Bronchial epithelial cell (primary cell): ENCODE measurements at places on chromosomes 16 and 17.

DNA sequence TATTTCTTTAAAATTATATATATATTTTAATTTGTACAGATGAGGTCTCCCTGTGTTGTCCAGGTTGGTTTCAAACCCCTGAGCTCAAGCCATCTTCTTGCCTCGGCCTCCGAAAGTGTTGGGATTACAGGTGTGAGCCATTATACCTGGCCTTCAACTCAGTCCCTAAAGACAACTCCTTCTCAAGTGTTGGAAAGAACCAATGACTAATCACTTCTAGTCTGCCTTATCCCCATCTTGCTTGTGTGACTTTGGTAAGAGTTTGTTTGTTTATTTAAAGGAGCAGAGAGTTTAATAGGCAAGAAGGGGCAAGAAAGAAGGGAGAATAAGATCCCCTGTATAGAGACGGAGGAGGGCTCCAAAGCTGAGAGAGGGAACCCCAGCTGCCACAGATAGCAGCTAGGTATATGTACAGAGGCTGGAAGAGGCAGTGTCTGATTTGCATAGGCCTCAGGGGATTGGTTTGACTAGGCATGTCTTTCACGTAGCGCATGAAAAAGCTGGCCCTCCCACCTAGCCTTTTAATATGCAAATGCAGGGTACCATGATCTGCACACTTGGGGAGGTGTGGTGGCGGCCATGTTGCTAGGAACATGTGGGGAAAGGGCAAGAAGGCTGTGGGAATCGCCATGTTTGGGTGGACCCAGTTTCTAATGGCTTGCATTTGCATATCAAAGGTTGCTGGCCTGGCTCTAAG lies 21.5 kb downstream of the ABCC1 start:
- DNase-seq, result peak; percentile 32

DNA sequence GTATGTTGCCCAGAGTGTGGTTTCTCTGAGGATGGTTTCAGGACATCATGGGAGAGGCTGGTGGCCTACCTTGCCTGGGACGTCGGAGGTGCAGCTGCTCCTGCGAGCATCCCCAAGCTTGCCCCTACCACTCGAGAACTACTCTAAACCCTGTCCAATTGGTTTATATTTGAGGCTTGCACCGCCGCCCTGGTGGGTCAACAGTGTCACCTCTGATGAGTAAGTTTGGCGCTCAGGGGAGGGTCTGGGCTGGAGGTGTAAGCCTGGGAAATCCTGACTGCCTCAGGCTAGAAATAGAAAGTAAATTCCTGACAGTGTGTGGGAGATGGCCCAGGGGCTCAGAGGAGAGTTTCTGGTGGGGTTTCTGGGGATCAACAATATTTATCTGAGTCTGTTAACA lies 48.2 kb downstream of the CCDC42 start:
- no peak for DNase-seq

- no peak for DNase-seq
These were observed 12.0 kb upstream of the STAT3 start for GRCh38 chr17:42399948-42400843.

GRCh38 chr16:7746941-7747340 lies 414.3 kb downstream of the RBFOX1 start:
- no peak for DNase-seq

DNA sequence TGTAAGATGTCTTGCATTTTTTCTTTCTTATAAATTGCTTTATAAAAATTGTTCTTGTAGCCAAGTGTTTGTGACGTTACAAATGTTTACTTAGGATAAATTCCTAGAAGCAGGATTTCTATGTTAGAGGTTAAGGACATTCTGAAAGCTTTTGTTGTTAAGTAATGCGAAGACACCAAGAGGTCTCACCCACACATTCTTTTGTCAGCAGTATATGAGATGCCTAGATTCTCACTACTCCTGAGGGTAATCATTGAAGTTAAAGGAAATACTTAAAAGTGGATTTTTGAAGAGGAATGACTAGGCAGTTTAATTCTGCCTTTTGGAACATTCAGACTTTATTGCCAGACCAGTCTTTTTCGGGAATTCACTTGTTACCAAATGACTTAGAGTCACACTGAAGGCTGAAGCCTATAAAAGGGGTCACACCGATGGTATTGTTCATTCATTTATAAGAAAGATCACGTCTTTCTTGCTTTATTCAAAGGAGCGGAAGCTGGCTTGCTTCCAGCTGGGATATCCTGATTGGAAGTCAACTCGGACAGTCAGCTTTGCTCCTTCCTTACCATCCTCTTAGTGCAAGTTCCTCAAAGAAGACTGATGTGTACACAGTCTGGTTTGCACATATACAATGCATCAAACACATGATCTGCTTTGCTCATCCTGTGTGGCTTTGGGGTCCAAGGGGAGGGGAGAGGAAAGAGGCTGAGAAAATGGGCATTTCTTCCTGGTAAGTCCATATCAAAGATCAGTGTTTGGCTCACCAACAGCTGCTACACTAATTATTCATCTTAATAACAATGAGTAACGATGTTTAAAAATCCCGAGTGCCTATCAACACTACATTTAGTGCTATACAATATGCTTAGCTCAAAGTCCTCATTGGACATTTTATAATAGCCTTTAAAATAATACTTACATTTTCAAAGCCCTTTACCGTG lies 160.0 kb downstream of the MAP2K6 start:
- no peak for DNase-seq

DNA sequence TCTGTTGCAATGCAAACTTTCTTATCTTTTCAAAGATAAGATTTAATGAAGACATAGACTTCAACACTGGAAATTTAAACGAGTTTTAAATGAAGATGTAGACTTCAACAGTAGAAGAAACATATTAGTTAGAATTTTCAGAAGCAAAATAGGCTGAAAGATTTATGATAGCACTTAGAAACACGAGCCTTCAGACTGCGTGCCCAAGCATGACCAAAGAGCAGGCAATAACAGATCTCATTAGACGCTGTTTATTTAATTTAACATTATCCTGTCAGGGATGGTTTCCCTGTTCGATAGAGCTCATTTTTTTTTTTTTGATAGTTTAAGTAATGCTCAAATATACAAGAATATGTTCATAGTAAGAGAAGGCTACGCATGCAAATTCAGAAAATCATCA lies 604.7 kb upstream of the SOX9 start:
- DNase-seq, result peak; percentile 56

GRCh38 chr16:56401482-56401881 lies 23.9 kb downstream of the AMFR start:
- no peak for DNase-seq

DNA sequence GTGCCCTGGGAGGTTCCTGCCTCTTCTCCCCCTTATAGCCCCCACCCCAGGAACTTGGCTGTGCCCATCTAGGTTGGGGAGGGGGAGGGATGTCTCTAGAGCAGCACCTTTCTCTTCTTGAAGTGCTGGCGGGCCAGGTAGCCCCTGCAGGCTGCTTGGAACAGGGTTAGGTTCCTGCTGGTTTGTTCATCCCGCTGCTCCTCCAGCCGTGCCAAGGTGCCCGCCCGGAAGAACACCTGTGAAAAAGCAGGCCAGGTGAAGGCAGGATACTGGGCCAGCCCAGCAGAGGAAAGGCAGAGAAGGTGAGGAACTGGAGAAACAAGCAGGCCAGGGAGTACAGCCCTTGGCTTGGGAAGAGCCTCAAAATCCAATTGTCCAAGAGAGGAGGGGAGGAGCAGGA lies 56.6 kb downstream of the PIPOX start:
- no peak for DNase-seq

- DNase-seq, result no peak
These were observed 17.8 kb downstream of the GJD3 start for GRCh38 chr17:40346765-40347158.

GRCh38 chr17:71237903-71238538 lies 882.8 kb upstream of the SOX9 start:
- DNase-seq, result peak; percentile 62

DNA sequence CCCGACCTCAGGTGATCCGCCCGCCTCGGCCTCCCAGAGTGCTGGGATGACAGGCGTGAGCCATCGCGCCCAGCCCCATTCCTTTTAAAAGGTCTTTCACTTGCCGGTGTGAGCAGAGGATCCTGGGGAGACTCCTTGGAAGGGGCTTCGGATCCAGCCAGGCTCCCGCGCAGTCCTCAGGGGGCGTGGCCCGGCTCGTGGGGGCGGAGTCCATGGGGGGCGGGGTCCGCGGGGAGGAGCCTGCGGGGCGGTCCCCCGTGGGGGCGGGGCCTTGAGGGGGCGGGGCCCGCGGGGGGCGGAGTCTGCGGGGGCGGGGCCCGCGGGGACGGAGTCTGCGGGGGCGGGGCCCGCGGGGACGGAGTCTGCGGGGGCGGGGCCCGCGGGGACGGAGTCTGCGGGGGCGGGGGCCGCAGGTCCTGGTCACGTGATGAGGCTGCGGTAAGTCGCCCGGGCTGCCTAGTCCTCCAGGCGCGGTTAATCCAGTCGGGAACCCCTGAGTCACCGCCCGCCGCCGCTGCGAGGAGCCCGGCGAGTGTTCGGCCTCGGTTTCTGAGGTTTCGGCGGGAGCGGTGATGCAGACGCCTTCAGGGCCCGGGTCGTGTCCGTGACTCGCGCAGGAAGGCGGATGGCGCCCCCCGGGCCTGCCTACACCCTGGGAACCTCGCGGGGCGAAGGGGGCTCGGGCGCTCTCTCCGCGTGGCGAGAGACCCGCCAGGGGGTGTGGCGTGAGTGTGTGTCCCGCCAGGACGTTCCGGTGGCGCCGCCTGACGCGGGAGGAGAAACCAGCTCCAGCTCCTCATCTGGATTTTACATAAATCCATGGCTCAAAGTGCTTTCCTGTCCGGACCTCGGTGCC lies 23.6 kb upstream of the ABR start:
- peak; percentile 50 for DNase-seq

GRCh38 chr16:49458656-49459445 lies 85.2 kb downstream of the C16orf78 start:
- DNase-seq, result no peak

GRCh38 chr17:72813481-72813880 lies 279.0 kb downstream of the SLC39A11 start:
- DNase-seq, result no peak

DNA sequence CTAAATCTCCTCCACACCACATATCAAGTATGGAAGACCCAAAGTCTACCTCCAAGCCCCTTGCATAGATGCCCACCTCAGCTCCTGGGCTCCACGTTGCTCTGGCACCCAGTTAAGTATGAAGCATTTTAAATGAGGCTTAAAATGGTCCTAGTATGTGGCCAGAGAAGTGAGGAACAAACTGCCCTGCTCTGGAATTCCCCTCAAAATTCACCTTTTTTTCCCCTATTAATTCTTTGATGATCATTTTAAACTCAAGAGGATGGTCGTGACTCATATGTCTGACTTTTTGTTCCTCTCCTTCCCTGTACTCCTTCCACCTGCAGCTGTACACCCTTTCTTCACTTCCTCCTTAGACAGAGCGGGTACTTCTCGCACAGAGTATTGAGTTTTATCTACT lies 234.5 kb upstream of the MYOCD start:
- no peak for DNase-seq

DNA sequence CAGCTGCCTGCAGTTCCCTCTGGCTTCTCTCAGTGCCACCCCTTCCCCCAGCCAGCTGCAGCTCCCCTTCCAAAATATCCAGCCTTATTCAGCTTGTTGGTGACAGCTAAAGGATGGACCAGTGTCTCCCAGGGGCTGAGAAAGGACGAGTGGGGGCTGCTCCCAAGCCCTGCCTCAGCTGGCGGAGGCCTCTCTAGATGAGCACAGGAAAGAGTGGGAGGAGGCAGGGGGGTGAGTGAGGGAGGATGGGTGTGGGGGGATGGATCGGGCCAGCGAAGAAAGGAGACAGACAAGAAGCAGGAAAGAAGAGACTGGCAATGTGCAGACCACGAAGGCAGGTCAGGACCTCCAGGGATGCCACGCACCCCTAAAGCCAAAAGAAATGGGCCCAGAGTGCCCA lies 17.5 kb downstream of the PIPOX start:
- no peak for DNase-seq

DNA sequence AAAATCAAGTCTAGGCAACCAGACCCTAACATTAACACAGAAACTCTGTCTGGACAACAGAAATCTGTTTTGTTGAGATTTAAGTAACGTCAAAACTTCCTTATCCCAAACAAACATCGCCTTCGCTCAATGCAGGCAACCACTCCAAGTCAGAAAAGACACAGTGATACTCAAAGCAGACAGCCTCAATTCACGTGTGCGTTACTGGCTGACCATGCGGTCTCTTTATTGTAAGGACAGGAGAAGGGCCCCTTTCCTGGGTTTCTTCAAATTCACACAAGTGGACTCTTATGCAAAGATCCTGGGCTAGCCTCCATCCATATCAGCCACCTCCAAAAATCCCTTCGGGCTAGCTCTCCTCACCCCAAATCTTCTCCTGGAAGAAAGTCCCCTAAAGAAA lies 467.7 kb downstream of the SOX9 start:
- no peak for DNase-seq

GRCh38 chr16:24164416-24164815 lies 91.7 kb upstream of the CACNG3 start:
- DNase-seq, result no peak

DNA sequence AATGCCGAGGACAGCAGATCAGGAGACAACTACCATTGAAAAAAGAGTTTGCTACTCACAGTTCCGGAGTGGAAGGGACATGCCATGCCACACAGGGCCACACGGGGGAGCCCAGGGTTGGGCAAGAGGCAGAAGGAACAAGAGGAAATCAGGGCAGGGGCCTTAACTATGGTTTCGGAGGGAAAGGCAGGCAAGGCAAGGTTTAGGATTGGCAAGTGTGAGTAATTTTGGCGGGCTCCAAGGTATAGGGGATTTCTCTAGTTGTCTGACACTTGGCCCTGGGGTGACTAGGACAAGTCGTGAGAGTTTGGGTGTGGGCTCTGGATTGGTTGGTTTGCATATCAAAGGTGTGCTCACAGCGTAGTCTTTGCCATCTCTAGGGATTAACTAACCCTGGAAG lies 27.0 kb upstream of the NTN1 start:
- DNase-seq, result peak; percentile 26

GRCh38 chr17:59366773-59367656 lies 35.6 kb downstream of the YPEL2 start:
- peak; percentile 41 for DNase-seq

DNA sequence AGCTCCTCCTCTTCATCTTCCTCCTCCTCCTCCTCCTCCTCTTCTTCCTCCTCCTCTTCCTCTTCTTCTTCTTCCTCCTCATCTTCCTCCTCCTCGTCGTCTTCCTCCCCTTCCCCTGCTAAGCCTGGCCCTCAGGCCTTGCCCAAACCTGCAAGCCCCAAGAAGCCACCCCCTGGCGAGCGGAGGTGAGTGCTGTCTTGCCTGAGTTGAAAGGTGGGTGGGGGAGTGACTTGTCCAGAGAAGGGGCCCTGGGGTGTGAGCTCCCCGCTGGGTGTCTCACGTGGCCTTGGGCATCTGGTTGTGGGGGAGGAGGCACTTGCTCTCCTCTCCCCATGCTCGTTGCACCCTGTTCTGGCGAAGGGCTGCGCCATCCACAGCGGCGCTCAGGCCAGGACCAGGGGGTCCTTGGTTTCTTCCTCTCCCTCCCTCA lies 8.0 kb downstream of the ELOB start:
- DNase-seq, result no peak

DNA sequence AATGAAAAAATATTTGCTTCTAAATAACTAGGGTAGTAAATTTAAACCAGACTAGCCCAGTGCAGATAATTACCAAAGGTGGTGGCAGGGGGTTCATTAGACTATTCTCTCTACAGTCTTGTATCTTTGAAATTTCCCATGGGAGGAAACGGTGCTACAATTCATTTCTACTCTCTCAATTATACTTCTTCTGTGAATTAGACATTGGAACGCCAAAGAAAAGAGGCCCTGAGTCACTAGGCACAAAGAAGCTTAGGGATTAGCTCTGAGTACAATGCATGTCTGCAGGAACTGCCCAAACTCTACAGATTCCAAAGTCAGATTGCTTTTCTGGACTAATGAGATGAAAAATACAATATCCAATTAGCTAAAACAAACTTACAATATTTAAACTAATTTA lies 30.7 kb upstream of the ARL6IP1 start:
- no peak for DNase-seq
